ENCODE measurements at places on chromosomes 6 and 20.

- DNase-seq, result no peak
Observed at GRCh38 chr6:15327271-15327670, 81.4 kb downstream of the JARID2 start.

GRCh38 chr6:69647726-69648125 lies 149.1 kb downstream of the LMBRD1 start:
- no peak for DNase-seq

DNA sequence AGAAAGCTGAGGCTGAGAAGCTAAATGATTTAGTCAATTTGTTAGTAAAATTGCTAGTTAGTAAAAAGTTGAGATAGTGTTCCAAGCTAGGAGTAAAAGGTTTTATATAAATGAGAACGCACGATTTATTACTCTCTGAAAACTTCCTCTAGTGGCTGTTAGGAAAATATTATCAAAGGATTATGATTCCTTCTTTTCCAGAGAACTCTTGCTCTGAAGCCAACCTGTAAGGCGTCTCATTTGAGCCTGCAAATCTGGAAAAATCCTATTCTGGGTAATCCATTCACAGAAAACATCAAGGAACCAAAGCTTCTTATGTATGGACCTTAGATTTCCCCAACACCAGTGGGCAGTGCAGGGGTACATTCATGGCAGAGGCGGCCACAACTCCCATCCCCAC lies 252.7 kb downstream of the SOD2 start:
- DNase-seq, result no peak

DNA sequence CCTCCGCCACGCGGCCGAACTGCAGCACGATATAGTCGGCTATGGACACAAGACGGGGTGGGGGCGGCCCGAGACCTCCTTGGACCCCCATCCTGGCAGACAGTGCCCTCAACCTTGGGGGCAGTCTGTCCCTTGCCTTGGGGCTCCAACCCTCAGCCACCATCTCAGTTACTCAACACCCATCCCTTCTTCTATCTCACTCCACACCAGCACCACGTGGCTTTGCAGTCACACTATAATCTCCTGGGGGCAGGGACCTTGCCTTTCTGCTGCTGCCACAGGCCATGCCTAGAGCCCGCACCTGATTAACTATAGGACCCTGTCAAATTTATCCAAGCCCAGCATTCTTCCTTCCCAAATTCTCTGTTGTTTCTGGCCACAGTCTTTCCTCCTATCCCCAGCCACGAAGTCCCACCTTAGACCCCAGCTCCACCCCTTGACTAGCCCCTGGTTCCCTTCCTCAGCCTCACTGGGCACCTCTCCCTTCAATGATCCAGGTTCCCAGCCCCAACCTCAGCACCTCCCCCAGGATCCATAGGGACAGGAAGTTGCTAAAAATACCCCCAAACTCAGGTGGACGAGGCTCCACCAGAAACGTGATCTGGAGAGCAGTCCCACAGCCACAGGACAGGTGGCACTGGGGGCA lies 1.7 kb upstream of the TEAD3 start:
- DNase-seq, result no peak

- no peak for DNase-seq
Observed at GRCh38 chr6:149723771-149724417, 6.0 kb upstream of the LATS1 start.

DNA sequence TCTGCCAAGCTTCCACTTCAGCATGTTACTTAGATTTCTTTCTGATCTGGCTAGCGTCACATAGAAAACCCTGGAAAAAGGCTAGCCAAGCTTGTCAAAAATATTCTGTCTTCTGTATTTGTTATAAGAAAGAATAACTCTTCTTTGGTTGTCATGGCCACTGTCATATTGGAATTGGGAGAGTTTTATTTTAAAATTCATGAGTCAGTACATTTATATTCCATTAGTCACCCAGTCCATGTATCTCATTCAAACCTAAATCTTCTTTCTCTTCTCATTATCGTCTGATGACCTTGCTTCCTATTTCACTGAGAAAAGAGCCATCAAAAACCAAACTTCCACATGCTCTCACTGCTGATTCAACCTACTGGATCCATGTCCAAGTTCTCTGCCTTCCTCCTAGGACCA lies 65.7 kb downstream of the EPM2A start:
- no peak for DNase-seq

DNA sequence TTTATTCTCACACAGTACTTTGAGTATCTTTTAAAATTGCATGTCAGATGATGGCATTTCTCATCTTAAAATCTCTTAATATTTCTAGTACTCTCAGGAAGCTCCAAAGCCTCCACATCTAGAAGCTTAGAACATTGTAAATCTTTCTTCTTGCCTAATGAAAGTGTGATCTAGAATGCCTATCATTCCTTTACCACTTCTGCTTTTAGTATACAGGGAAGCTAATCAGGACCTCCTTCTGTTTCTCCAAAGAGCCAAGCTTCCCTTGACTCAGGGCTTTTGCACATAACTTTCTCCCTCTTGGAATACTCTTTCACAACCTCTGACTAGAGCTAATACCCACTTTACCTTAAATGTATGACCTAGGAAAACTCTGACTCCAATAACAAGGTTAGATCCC lies 7.5 kb upstream of the ELOVL4 start:
- DNase-seq, result no peak

GRCh38 chr20:11766961-11767360 lies 150.7 kb upstream of the BTBD3 start:
- no peak for DNase-seq

DNA sequence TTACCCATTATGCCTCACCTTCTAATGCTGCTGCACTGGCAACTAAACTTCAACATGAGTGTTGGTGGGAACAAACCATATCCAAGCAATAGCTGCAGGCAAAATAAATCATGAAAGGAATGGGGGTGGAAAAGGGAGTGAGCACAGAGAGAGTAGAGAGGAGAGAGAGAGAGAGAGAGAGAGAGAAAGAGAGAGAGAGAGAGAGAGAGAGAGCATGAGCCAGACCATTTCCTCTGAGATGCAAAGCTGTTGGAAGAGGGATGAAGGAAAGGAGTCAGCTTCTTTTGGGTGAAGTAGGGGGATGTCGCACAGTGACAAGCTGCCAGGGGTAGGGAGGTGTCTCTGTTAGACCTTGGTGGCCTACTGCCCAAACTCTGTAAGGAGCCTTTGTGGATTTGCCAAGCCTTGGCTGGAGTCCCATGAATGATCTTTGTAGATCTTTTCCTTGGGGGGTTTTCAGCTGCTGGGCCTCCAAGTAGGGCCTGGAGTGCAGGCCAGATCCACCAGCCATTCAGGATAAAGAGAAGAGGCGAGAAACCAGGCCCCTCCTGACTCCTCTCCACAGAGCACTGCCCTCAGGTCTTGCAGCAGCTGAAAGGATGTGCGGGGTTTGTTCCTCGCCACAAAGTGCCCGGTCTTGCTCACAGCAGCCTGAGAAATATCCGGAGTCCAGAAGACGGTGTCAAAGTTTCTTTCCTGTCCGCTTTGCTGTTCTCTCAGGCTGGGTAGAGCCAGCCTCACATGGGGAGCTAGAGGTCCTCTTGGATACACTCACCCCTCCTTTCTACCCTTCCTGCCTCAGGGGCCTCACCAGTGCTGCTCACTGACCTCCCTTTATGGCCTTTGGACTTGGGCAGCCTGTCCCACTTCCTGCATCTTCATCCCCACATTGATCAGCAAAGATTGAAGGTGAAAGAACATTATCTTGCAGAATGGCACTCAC lies 17.8 kb downstream of the BTBD3 start:
- DNase-seq, result no peak
